ENCODE measurements at places on chromosomes 5 and 9.

DNA sequence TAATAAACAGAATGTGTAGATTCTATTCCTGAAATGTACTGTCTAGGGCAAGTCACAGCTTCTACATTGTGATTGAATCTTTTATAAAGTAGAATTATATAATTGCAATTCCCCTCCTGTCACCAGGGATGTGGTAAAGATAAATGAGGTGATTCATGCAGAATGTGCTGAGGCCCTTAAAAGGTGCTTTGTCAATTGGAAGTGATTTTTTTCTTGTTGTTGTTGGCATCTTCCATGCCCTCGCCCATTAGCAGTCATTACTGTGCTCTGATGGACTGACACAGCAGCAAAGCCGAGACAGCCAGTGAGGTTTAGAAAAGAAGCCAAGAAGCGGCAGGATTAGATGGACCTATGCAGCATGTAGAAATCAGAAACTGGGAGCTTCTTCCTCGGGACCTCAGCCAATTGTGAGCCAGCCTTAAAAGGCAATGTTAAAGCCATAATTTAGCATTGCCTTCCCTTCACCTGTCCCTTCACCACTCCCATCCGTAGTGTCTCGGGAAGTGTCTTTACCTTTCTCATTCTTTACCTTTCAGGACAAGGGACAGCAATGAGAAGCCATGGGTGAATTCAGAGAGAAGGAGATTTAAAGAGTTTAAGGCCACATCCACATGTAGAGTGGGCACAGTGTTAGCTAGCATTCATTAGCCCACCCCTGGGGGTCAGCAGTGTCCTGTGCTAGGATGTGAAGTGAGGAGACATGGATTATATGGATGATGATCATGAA, 257.8 kb downstream of the PLK2 start:
- DNase-seq, result no peak

GRCh38 chr5:1465117-1465516, 19.9 kb upstream of the SLC6A3 start:
- no peak for DNase-seq

GRCh38 chr5:56350011-56350596, 117.0 kb upstream of the ANKRD55 start:
- no peak for DNase-seq

GRCh38 chr5:164306662-164307061, 801.2 kb downstream of the MAT2B start:
- DNase-seq, result no peak

GRCh38 chr5:76404223-76405211, 1.4 kb downstream of the IQGAP2 start:
- peak; percentile 6 for DNase-seq

DNA sequence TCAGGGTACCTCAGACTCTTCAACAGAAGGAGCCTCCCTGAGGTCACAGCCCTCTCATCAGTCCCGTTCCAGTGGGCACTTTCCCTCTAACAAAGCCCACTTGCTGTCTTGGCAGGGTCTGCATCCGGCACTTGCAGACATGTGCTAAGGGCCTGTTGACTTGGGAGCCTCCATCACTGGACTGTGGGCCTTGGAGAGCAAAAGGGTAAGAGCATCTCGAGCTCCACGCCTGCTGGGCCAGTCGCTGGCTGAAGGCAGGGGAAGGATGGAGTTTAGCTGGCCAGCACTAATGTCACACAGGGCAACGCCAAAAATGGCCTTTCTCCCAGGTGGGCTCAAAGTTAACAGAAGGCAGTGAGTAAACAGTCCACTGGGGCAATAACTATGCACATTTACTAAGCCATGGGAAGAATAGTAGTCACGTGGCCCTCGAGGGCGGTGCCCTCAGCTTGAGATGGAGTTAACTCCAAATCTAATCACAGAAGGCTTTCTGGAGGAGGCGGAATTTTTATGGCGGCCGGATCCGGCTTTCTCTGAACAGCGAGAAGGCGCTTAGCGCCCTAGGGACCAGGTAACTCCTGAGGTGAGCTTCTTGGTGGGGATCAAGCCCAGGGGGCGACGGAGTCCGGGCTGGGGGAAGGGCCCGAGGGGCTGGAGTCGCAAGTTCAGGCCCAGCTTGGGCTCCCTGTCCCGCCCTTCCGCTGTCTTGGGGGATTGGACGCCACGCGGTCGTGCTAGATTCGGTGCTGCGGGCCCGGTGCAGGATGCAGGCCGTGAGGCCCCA, 2.0 kb upstream of the NSD1 start:
- DNase-seq, result no peak

- DNase-seq, result no peak
Observed at GRCh38 chr5:125595095-125595494, 828.1 kb upstream of the GRAMD2B start.

DNA sequence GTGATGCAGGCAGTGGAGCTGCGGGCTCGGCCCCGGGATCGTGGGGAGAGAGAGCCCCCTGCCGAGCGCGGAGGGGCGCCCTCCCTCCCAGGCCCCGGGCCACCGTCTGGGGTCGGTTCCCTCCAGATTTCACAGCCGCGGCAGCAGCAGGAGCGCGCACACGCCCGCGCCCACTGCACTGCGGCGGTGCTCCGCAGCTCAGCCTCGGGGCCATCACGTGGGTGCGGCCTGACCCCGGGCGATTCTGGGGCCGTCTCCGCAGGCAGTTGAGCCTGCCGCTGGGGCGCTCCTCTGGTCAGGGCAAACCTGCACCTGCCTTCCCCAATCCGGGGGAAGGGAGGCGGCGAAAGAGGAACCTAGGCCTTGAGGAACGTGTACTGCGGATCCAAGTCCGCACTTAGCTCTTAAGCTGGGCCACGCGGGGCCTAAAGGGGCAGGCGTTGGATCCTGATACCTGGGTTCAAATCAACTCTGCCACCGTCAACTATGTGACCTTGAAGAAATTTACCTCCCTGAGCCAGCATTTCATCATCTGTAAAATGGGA, 9.4 kb upstream of the DELE1 start:
- no peak for DNase-seq

GRCh38 chr5:132459031-132459982, 31.3 kb downstream of the IRF1 start:
- no peak for DNase-seq

DNA sequence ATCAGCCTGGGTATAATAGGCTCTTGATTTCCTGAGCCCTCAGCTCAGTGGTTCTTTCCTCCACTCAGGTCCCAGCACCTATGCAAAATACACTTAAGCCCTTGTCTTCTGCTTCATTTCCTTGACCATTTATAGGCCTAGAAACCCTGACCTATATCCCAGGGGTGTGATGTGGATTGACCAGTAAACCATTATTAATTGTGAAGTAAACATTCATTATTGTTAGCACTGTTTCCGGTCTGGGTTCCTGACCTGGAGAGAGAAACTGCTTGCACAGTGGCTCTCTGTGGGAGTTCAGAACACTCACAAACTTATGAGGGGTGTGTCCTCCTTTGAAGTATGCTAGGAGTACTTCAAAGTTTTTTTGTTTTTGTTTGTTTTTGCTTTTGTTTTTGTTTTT, 19.6 kb upstream of the TOMM5 start:
- DNase-seq, result no peak

DNA sequence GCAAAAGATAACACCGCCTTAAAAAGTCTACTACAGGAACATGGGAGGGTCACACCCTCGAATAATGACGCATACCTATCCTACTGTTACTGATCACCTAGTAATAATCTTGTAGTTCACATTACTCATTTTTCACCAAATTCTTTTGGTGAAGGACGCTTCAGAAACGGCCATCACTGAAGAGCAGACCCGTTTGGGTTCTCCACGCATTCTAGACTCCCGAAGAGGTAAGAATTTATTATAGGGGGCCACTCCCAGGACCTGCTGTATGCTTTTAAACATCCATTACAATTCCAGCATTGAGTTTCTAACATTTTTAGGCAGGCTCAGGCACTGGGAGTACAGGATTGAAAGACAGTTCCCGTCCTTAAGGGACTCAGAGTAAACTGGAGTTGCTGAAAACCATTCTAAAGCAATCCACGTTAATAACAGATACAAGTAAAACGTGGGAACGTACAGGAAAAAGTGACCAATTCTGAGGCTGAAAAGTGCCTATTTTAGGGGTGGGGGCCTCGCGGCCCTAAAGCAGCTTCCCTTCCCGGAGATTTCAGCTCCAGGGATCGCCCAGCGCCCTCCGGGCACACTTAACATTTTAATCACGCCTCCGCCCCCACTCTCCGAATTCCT, at the start of gene FER:
FER (plus strand) TSS at position 124 of the 627 bp plus-strand sequence. CDS start 50,286 bp downstream, outside the sequence.
- DNase-seq, result peak; percentile 48

DNA sequence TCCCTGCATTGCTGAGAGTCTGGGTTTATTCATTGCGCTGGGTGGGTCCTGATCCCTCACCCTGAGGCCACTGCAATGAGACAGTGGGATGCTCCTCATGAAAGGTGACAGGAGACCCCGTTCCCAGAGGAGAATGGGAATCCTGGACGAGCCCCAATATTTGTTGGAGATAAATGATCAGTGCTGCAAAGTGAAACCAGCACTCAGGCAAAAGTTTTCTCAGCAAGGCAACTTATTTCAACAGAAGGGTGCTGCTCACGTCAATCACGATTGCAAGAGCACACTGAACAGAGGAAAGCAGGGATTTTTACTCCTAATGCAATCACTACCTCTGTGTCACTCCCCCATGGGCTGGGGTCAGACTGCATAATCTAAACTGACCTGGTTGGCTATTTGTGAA, 110.2 kb upstream of the MAMDC2 start:
- no peak for DNase-seq

DNA sequence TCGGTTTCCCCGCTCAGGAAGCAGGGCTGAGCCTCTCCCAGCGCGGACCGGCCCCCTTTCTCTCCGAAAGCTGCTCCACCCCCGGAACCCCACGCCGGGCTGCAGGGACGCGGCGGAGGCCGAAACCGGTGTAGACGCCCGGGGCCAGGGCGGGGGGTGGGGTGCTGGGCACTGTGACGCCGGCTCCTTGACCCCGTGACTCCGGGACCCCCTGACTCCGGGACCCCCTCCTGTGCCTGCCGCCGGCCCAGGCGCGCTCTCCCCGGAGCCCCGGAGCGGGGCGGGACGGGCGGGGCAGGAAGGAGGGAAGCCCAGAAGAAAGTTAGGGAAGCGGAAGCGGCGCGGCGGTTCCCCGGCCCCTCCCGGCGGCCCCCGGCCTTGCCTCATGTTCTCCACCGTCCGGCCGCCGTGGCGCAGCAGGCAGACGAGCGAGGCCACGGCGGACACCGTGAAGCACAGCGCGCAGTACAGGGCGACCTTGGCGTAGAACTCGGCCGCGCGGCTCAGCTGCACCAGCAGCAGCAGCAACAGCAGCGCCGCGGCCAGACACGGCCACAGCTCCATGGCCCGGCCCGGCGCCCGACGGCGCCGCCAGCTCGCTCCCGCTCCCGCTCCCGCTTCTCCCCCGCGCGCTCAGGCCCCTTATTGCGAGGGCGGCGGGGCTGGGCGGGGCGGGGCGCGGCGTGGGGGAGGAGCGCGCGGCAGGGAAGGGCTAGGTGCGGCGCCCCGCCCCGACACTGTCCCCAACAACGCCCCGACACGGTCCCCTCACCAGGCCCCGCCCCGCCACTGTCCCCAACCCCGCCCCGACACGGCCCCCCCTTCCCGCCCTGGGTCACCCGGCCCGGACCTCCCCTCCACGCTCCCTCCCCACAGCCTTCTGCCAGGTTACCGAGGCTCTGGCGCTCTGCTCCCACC, at the start of gene AGPAT2:
AGPAT2 (minus strand) TSS at position 664 of the 918 bp plus-strand sequence; CDS start at position 564, 100 bp downstream.
- peak; percentile 74 for DNase-seq

GRCh38 chr5:159100782-159101646, 1.3 kb upstream of the EBF1 start:
- DNase-seq, result no peak

DNA sequence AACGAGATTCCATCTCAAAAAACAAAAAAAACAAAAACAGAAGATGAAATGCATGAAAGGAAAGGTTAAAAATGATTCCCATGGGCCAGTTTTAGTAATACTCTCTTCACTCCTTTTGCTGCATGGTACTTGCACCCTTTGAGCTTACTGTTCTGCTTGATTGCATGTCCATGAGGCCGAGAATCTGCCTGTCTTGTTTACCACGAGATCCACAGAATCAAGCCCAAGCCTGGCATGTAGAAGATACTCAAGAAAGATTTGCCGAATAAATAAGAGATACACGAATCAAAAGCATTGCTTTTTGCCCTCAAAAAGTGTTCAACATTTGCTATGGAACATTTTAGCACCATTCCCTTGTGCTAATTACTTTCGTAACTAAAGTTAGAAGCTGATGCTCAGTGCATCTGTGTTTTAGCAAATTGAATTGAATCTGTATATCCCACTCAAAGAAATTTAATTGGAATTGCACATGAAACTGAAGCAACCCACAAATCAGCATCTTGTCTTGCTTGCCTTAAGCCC, 1.1 kb downstream of the FAXDC2 start:
- no peak for DNase-seq

- no peak for DNase-seq
Observed at GRCh38 chr5:124315741-124316415, 430.6 kb downstream of the ZNF608 start.

DNA sequence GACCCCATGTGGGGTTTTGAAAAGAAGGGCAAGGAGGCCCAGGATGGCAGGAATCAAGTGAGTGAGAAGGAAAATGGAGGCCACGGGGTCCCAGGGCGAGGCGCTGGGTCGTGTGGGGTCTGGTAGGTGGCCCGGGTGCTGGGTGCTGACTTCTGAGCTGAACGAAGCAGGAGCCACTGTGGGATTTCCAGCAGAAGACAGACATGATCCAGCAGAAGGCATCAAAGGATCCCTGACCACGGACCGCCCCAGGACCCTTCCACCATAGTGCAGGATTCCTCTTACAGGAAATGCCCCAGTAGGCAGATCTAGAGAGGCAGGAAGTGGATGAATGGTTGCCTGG, 106.7 kb downstream of the ADAMTS2 start:
- DNase-seq, result no peak

DNA sequence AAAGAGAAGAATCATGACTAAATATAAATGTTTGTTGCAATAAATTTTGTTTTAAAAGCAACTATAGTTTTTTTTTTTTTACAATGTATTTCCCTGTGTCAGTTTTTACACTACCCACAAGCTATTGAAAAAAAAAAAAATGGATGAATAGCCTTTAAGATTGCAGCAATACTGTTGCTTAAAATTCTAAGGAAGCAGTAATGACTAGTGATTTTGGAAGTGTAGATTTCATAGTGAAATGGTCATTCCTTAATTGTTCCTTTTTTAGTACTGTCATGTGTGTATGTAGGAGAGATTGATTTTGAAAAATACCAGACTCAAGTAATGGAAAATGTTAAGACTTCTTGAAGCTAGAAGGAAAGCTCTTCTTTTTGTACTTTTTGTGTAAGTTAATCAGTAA, 53.1 kb downstream of the NDUFS4 start:
- no peak for DNase-seq

- no peak for DNase-seq
Observed at GRCh38 chr5:1508659-1509290, 15.0 kb downstream of the LPCAT1 start.

- no peak for DNase-seq
Observed at GRCh38 chr5:22910523-22910922, 57.4 kb upstream of the CDH12 start.

DNA sequence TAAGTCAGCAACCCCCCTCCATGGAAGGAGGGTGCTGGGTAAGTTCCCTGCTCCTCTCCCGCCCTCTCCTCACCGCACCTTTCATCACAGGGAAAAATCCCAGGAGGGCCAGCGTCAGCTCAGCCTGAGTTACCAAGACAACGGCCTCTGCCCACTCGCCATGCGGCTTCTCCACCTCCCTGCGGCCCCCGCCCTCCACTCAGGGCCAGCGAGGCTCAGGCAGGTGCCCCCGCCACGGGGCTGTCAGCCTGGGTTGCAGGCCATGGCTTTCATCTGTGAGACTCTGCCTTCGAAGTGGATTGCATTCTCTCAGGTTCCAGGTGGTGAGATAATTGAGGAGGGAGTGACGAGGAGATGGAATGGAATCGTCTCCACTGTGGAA, 27.2 kb upstream of the LAMC3 start:
- DNase-seq, result no peak

Data from A549 (cell line).